GM12878 (cell line): ENCODE measurements at places on chromosomes 16 and 17. TPM values are rescaled to one million over a fixed set of nuclear protein-coding genes. Genes with fewer than 3 reads are reported as not detected.

LSM12 gene
- total RNA-seq = 74.0 and 75.6 TPM in 2 replicates

TMEM238L gene
- total RNA-seq = not detected in 2 replicates

TBC1D26 gene
- not detected in 2 replicates for total RNA-seq

TSPAN10 gene
- 0.41 and 0.56 TPM in 2 replicates for total RNA-seq

CMTM1 gene
- 3.0 TPM in 2 replicates for total RNA-seq

DNA sequence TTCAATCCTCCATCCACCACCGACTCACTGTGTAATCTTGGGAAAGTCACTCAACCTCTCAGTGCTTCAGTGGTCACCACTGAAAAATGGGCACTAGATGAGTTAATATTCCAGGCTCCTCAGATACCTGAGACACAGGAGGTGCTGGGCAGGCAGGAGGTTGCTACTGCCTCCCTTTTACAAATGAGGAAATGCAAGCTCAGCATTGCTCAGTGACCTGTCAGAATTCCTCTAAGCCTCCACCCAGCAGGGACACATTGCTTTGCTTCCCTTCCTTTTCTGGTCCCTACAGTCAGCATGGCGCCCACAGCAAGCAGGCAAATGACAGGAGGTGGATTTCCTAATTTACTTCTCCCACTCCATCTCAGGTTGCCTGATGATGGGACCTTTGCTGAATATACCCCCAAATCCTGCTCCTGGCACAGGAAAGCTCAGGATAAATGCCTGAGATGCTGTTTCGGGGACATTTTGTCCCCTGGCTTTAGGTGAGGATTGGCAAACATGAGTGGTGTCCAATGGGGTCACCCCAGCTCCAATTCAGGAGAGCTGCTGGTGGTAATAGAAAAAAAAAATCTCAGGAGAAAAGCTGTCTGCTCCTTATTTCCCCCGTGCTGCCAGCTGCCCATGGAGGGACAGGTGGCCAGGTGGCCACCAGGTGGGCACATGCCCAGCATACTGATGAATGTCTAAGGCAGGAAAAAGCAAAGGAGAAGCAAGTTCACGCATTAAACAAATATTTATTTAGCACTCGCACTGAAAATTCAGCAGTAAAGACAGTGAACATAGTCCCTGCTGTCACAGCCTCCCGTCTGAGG lies 5.0 kb upstream of the KRT13 start:
- H3K4me3 ChIP-seq = no peak overlapping the region
- H3K4me1 ChIP-seq = no peaks in the 10 kb centered on the region
- H3K27ac ChIP-seq = no peak overlapping the region
- H3K27me3 ChIP-seq = peaks cover 2% of the 10 kb centered on the region
- no peaks in the 10 kb centered on the region for H3K36me3 ChIP-seq

GRCh38 chr16:69013991-69014390 lies 91.5 kb upstream of the HAS3 start:
- no peaks in the 10 kb centered on the region for H3K36me3 ChIP-seq
- no peak for DNase-seq
- no peak overlapping the region for H3K27ac ChIP-seq
- no peaks in the 10 kb centered on the region for H3K27me3 ChIP-seq
- H3K4me3 ChIP-seq = no peak overlapping the region
- H3K4me1 ChIP-seq = no peaks in the 10 kb centered on the region

- no peaks in the 10 kb centered on the region; the same call in 1 of the 2 replicates for H3K27me3 ChIP-seq
- peak; percentile 94 for DNase-seq
- H3K4me1 ChIP-seq = peaks cover 25% of the 10 kb centered on the region
- H3K36me3 ChIP-seq = peaks cover 4% of the 10 kb centered on the region; the same call in 1 of the 2 replicates
- H3K4me3 ChIP-seq = peak within 1 kb of the TSS; percentile 87
- peak within 1 kb of the TSS; percentile 86 for H3K27ac ChIP-seq
Observed at GRCh38 chr16:3023669-3024478, at the start of the genes HCFC1R1 and THOC6. TSS of gene HCFC1R1 (minus strand) at chr16:3023942. CDS start at chr16:3023941, 1 bp downstream. TSS of gene THOC6 (plus strand) at chr16:3024035. CDS start at chr16:3024327, 292 bp downstream.

DNA sequence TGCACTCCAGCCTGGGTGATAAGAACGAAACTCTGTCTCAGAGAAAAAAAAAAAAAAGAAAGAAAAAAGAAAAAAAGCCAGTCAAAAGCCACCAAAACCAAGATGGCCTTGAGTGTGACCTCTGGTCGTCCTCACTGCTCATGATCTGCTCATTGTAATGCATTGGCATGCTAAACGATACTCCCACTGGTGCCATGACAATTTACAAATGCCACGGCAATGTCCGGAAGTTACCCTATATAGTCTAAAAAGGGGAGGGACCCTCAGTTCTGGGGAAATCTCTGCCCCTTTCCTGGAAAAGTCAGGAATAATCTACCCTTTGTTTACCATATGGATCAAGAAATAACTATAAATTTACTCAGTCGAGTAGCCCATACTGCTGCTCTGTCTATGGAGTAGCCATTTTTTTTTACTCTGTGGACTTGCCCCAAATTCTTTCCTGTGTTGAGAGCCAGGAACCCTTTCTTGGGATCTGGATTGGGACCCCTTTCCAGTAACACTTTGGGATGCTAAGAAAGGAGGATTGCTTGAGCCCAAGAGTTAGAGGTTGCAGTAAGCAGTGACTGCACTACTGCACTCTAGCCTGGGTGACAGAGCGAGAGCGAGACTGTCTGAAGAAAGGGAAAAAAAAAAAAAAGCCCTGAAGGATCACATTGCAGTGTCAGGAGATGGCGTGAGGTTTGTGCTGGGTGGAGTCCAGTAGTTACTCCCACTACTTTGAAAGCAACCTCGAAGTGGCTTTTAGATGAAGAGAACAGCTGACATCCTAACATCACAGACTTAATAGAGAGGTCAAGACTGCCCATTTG lies 3.7 kb upstream of the TMEM231 start:
- H3K36me3 ChIP-seq = no peaks in the 10 kb centered on the region
- H3K27me3 ChIP-seq = no peaks in the 10 kb centered on the region
- no peak overlapping the region for H3K4me3 ChIP-seq
- peaks cover 4% of the 10 kb centered on the region; the same call in 1 of the 2 replicates for H3K4me1 ChIP-seq
- no peak for DNase-seq
- H3K27ac ChIP-seq = no peak overlapping the region

- no peak overlapping the region for H3K4me3 ChIP-seq
- H3K27ac ChIP-seq = no peak overlapping the region
- H3K36me3 ChIP-seq = peaks cover 15% of the 10 kb centered on the region
- H3K27me3 ChIP-seq = no peaks in the 10 kb centered on the region
- DNase-seq = no peak
- no peaks in the 10 kb centered on the region for H3K4me1 ChIP-seq
Observed at GRCh38 chr17:30996486-30996885, 25.6 kb downstream of the RNF135 start.

DNA sequence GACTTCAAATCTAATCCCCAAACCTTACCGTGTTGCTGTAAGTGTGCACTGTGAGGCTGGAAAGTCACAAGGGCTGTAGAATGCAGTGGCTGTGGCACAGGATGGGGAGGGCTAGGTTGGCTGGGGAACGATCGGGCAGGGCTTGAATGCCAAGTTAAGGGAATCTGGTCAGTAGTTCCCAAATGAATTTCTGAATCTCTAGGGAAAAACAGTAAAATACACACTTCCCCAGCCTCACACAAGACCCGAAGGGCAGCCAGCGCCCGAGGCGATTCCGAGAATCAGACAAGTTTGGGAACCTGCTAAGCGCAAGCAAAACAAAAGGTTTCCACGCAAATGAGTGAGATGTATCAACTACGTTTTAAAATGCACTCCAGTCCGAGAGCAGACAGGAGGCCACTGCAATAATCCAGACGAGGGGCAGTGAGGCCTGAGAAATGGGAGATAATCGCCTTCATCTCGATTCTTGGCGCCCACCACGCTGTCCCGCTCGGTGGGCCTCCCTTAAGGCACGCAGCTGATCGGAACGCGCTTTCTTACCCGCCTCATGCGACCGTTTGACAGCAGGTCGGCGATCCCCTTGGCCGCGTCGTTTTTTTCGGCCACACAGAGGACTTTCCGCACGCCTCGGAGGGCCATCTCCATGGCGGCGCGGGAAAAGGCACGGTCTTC lies 599 bp downstream of the TOP3A start:
- peaks cover 22% of the 10 kb centered on the region for H3K4me1 ChIP-seq
- no peaks in the 10 kb centered on the region; the same call in 1 of the 2 replicates for H3K36me3 ChIP-seq

DNA sequence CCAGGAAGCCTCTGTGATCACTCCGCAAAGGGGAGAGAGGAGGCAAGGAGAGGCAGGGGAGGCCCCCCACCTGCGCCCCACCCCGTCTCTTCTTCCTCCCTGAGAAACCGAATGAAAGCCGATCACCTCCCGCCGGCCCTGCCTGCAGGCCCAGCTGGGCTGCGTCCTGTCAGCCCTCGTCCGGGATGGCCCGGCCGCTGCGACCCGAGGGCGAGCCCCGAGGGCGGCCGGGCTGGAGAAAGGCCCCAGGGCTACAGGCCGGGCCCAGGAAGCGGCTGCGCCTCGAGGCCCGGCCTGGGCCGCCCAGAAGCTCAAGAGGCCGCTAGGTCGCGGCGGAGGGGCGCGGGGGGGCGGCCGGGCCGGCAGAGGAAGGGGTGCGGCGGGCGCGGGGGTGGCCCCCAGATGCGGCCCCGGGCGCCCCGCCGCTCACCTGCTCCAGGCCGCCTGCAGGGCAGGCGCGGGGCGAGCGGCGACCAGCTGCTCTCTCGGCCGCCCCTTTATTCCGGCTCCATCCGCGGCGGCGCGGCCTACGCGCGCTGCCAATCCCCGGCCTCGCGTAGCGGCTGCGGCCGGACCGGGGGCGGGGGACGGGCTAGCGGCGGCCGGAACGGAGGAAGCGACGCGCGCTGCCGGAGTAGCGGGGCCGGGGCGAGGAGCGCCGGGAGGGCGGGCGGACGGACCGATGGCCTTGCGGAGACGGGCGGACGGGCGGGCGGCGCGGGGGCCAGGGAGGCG lies at the start of gene ZNF319:
Gene ZNF319, minus strand, starts transcription at position 702 of the 735 bp plus-strand sequence. CDS start 2,407 bp downstream, outside the sequence.
- H3K27me3 ChIP-seq = no peaks in the 10 kb centered on the region
- peak within 1 kb of the TSS; percentile 98 for H3K4me3 ChIP-seq
- no peak for DNase-seq
- H3K36me3 ChIP-seq = no peaks in the 10 kb centered on the region
- peak within 1 kb of the TSS; percentile 78 for H3K27ac ChIP-seq

DNA sequence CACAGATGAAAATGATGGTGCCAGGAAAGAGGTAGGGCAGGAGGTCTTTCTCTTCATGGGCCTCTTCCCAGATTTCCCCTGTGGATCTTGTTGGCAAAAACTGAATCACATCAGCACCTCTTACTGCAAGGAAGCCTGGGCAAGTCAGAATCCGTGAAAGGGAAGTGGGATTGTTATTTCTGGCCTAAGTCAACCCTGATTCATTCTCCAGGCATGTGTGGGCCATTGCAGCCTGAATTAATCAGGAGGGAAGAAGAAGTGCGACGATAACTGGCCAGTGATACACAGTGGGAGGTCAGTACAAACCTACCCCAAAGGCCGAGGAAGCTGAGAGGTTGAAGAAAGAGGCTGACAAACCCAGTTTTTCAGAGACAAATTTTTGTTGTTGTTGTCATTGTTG lies 17.9 kb upstream of the NSMCE1 start:
- DNase-seq = no peak
- H3K27ac ChIP-seq = no peak overlapping the region
- H3K27me3 ChIP-seq = no peaks in the 10 kb centered on the region
- H3K4me1 ChIP-seq = peaks cover 40% of the 10 kb centered on the region
- no peaks in the 10 kb centered on the region for H3K36me3 ChIP-seq
- H3K4me3 ChIP-seq = no peak overlapping the region

DNA sequence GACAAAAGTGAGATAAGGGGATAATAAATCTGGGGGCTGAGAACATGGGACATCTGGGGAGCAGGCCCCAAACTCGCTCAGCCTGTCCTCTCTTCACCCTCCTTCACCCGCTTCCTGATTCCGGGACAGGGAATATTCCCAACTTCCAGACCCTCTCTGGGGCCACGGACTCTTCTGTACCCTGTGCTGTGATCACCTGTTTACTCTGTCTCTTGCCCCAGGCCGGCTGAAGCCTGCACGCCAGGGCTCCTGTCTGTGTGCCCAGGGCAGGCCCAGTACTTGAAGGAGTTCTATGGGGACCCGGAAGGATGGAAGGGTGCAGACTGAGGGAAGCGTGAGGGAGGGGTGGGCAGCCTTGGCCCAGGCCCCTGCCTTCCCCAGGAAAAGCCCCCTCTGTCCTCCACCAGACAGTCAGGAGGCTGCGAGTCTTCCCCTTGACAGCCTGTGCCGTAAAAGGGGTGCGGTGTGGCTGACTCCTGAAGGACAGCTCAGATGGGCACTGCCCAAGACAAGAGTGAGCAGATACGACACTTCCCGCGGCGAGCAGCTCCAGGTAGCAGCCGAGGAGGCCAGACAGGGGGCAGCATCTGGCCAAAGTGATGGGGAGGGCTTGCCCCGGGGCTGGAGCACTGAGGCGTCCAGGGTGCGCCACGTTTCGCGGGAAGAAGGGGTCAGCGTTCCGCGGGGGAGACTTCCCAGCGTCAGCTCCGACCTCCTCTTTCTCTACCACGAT lies 1.0 kb upstream of the CCNF start:
- peaks cover 6% of the 10 kb centered on the region for H3K4me1 ChIP-seq
- H3K4me3 ChIP-seq = peak overlapping the region; percentile 84
- DNase-seq = no peak

GRCh38 chr17:28635506-28635905 lies 9.5 kb downstream of the BLTP2 start:
- no peaks in the 10 kb centered on the region; the same call in 1 of the 2 replicates for H3K4me1 ChIP-seq
- H3K4me3 ChIP-seq = no peak overlapping the region
- H3K27ac ChIP-seq = no peak overlapping the region
- no peak for DNase-seq
- H3K27me3 ChIP-seq = no peaks in the 10 kb centered on the region
- H3K36me3 ChIP-seq = peaks cover 76% of the 10 kb centered on the region

- DNase-seq = no peak
- no peaks in the 10 kb centered on the region for H3K36me3 ChIP-seq
- no peaks in the 10 kb centered on the region for H3K27me3 ChIP-seq
- no peaks in the 10 kb centered on the region for H3K4me1 ChIP-seq
- no peak overlapping the region for H3K4me3 ChIP-seq
- no peak overlapping the region for H3K27ac ChIP-seq
Observed at GRCh38 chr17:80195141-80195540, 25.0 kb downstream of the SGSH start.

GRCh38 chr17:60328679-60329078 lies 63.3 kb downstream of the USP32 start:
- no peaks in the 10 kb centered on the region for H3K27me3 ChIP-seq
- H3K4me1 ChIP-seq = no peaks in the 10 kb centered on the region
- H3K27ac ChIP-seq = no peak overlapping the region

DNA sequence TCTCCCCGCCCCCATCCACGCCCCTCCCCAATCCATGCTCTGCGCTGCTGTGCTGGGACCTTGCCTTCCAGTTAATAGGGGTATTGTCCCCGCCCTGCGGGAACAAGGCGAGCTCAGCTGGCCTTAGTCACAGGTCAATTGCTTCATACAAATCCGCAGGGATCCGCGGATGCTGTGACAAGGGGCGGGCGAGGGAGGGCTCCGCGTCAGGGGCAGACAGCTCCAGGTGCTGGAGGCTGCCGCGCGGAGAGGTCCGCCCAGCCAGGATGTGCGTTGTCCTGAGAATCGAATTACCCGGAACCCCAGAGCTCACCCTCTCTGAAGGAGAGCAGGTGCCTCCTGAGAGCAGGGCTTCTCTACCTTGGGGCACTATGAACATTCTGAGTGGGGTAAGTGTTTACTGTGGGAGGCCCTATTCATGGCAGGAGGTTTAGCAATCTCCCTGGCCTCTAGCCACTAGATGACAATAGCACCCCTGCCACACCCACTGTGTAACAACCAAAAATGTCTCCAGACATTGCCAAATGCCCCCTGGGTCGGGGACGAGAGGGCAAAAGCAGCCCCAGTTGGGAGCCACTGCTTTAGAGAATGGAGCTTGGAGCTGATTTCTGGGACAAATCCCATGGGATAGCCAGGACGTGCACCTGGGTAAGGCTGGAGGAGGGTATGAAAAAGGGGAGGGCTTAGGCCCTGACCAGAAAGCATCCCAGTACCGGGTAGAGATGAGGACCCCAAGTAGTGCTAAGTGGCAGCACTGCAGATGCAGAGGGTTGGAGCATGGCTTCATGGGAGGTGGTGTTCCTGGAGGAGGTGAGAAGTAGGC lies 138.2 kb downstream of the CYLD start:
- DNase-seq = no peak
- no peaks in the 10 kb centered on the region for H3K36me3 ChIP-seq
- no peaks in the 10 kb centered on the region; the same call in 1 of the 2 replicates for H3K27me3 ChIP-seq

- no peak overlapping the region for H3K27ac ChIP-seq
- H3K27me3 ChIP-seq = no peaks in the 10 kb centered on the region
- H3K4me3 ChIP-seq = no peak overlapping the region
- no peaks in the 10 kb centered on the region for H3K4me1 ChIP-seq
Observed at GRCh38 chr16:16183562-16183961, 39.7 kb downstream of the ABCC6 start.
